Activated T-cell treated with anti-CD3 and anti-CD28 coated beads for 48 hours (primary cell): ENCODE measurements at places on chromosomes 3 and 15.
A peak's percentile ranks its signal among the peaks of the same experiment; 100 is the strongest.

DNA sequence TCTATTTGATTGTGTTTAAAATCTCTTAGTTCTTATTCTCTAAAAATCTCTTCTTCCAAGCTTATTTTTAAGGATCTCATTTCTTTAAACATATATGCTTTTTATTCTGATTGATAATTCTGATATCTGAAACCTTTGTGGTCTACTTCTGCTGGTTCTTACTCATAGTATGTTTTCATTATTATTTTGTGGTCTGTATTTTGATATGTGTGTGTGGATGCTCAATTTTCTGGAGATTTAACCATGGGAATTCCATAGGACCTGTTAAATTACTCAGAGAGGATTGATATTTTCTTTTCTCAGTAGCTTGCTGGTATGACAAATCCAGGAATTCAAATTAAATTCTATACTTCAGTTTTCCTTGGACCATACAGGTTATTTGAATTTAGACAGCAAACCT lies 14.7 kb upstream of the HHLA2 start:
- DNase-seq: no peak

DNA sequence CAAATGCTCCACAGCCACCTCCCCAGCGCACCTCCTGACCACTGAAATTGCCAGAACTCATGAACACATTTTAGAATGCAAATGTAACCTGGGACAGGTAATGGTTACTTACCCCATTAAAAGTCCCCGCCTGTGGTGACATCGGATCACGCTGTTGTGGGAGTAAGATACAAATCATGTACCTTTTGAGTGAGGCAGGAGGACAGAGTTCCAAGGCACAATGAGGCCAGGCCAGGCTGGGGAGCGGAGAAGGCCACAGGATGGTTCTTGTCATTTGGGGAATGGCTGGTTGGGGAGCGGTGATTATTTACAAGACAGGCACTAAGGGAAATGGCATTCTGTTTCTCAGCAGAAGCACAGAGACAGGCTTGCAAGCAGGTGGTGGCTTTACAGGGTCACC lies 490.0 kb downstream of the EDEM1 start:
- no peak for DNase-seq

- no peak for DNase-seq
These were observed 1.2 kb downstream of the CMSS1 start for GRCh38 chr3:99818818-99819217.

DNA sequence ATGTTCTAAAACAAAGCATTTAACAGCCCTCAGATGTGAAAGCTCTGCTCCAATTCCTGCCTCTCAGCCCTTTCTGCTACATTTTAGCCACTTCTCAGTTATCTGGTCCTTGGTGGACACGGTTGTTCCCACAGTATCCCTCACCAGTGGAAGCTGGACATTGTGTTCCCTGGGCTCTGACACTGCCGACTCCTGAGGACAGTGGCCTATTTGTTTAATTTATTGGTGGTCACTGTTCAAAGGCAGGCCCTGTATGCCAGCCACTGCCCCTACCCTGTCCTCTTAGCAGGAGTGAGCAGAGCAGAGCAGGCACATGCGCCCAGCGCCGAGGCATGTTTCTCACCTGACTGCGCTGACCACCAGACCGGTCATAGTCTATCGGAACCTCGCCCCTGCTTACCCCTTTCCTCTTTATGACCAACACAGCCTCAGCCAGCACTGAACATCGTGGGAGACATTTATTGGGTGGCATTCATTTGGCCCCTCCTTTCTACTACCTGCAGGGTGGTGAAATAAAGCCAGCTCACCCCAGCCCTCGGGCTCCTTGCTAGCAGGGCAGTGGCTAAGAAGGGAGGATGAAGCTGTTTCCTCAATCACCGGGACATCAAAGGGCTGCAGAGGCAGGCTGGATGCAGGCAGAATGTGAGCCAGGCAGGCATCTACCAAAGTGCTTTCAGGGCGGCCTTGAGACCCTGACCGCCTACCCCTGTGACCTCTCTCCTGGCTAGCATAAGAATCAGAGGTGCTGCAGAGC lies 54.3 kb upstream of the HACD2 start:
- no peak for DNase-seq

GRCh38 chr3:37981348-37981664 lies 9.3 kb upstream of the VILL start:
- no peak for DNase-seq

GRCh38 chr3:122415762-122416654 lies at the start of gene WDR5B:
Gene WDR5B, minus strand, starts transcription at chr3:122416062. Its CDS starts 534 bp downstream, at chr3:122415528.
- DNase-seq: peak; percentile 94

- no peak for DNase-seq
These were observed 1.1 kb upstream of the MSL2 start for GRCh38 chr3:136197159-136197793.
